H1 (cell line): ENCODE measurements at places on chromosomes 2 and 18. TPM values are rescaled to one million over a fixed set of nuclear protein-coding genes. Genes with fewer than 3 reads are reported as not detected.

LRRC30 gene
- not detected in 2 replicates for total RNA-seq

CHRNA1 gene
- total RNA-seq = 0.15 TPM in 1 of 2 replicates, not detected in the other

- H3K27me3 ChIP-seq = no peaks in the 10 kb centered on the region
- H3K36me3 ChIP-seq = no peaks in the 10 kb centered on the region
- DNase-seq = no peak
- H3K27ac ChIP-seq = no peak overlapping the region
Measured at GRCh38 chr2:155913356-155913755, 419.2 kb downstream of the NR4A2 start.

- H3K36me3 ChIP-seq = no peaks in the 10 kb centered on the region
- no peak overlapping the region for H3K27ac ChIP-seq
- H3K4me3 ChIP-seq = no peak overlapping the region
Measured at GRCh38 chr2:42882756-42883155, 90.4 kb upstream of the HAAO start.
